ENCODE measurements at places on chromosomes 16 and 17.

DNA sequence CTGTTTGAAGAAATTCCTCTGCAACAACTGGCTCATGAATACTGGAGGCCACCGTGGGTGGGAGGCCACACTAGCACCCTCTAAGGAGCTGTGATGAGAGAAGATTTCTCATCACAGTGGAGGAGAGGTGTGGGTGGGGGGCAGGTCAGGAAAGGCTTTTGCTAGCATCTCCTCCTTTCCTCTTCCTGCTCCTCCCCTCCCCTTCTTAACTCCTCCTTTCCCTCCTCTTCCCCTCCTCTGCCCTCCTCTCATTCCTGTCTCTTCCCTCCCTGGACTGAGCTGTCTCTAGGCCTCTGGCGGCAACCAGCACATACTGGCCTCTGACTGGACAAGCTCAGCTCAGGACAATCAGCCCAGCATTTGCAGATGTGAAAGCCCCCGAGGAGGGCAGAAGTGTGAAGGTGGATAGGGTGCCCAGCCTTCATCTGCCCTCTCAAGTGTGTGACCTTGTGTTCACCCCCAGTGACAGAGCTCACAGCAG, 19.0 kb upstream of the LHX1 start:
- no peak for DNase-seq

DNA sequence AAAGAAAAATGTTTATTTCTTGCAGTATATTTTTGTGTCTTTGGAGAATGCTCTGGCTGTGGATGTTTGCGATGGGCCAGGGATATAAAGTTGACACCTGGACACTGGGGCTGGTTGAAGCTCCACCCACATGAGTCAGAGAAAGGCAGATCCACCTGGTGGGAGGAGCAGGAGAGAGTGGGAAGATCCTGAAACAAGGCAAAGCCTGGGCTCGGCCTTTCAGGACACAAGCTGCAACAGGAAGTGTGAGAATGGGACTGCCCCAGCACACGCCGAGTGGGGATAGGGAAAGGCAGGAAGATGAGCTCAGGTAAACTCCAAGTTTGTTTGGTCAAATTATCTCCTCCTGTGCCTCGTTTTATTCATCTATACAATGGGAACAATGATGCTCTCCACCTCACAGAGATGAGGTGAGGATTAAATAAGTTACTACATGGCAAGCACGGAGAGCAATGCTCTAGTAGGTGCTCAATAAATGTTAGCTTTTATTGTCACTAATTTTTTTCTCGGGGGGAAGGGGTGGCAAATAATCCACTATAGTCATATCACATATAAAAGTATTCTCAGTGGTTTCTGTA, 21.4 kb upstream of the PITPNM3 start:
- no peak for DNase-seq

DNA sequence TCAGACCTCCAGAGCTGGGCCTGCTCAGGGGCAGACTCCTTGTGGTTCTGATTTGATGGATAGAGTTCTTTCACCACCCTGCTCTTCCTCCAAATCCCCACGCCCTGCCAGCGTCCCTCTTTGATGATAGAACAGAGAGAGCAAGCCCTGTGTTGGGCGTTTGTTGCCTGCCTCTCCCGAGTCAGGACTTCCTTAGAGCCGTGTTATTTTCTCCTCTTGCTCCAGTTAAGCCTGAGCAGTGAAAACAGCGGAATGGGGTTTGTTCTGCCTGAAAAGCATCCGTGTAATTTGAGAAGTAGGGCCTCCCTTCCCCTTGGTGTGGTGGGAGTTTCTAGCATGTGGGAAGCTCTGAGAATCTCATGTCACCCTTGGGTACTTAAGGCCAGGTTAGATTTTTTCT, 22.1 kb downstream of the TMEM94 start:
- no peak for DNase-seq

- DNase-seq: no peak
These were observed 343.8 kb downstream of the TOX3 start for GRCh38 chr16:52203096-52203495.

DNA sequence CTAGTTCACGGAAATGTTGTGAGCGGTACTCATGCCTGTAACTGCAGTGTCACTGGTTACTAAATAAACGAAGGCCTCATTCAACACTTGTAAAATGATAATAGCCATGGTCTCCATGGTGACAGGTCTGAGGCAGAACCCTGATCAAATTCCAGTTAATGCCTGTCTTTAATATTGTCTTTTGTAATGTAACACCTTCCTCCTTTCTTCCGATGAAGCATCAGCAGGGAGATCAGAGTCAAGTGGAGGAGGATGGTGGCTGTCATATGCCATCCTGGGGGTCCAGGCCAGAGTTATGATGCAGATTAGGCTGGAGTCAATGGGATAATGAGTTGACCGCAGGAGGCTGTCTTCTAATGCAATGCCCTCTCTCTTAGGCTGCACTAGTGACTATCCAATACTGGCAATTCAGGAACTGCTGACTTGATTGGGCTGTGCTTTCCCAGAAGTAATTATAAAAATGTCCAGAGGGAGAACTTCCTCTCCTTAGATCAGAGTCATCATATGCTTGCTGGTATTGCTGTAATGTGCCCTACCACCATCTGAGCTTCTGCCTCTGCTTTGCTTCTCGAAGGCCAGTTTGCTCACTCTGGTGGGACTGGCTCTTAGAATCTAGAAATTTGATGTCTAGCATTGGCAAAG, 419.1 kb downstream of the CA10 start:
- DNase-seq: no peak

- no peak for DNase-seq
These were observed 15.0 kb upstream of the HEATR6 start for GRCh38 chr17:60093694-60094093.

GRCh38 chr17:8518850-8519249, 83.2 kb downstream of the NDEL1 start:
- no peak for DNase-seq

DNA sequence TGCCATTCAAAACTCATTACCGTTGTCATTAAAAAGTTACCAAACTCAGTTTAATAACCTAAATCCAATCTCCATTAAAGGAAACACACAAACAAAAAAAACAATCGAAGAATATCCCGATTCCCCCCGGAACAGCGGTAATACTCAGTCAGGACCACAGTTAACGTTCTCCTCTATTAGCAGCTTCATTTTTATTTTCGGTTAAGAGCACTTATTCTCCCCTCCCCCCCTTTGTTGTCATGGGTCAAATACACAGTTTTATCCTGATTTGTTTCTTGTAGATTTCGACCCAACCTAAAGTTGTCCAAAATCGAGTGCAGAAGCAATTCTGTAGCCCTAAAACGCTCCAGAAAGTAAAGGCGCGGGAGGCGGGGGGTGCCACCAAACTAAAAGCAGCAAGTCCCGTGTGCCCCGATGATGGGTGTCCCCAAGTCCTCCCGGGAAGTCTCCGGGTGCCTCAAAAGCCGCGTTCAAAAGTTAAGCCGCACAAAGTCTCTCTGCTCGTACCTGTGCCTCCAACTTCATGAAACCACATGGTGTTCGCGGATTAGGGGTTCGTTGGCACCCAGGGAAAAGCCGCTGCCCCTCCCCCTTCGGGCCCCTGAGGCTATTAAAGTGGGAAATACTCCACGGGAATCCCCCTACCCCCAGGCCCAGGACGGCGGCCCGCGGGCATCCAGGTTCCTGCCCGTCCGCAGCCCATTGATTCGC, 996 bp downstream of the SUMO2 start:
- DNase-seq: no peak

- DNase-seq: no peak
These were observed 1.7 kb downstream of the PSMD11 start for GRCh38 chr17:32445971-32446370.

- DNase-seq: no peak
These were observed 240.3 kb downstream of the ZNF423 start for GRCh38 chr16:49615576-49615975.

DNA sequence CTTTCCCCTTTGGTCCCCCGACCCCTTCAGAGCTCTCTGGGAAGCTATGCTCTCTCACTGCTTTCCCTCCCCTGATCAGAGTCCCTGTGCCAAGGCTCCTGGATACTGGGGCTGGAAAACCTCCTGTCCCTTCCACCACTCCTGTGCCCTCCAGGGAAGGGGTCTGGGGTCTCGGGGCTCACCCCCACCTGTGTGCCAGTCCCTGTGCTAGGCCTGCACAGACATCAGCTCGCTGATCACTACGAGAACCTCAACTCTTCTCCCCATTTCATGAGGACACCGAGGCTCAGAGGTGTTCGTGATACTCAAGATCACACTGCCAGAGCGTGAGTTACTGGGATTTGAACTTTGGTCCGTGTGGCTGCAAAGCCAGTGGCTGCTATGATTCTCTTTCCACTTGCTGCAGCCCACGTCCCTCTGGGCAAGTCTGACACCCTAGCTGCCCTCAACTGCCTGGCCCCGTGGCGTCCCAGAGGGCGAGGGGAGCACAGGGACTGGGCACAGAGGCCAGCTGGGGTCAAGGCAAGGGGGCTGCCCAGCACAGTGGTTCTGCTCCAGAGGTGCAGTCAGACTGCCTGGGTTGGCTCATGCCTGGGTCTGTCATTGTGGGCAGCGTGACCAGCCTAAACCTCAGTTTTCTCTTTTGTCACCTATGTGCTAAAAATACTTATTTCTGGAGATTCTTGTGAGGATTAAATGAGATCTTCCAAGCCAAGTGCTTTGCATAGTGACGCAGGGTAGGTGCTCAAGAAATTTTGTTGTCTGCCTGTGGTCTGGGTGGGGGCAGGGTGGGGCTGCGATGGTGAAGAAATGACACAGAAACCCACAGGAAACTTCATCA, 43.8 kb upstream of the TOB1 start:
- DNase-seq: peak; percentile 64

DNA sequence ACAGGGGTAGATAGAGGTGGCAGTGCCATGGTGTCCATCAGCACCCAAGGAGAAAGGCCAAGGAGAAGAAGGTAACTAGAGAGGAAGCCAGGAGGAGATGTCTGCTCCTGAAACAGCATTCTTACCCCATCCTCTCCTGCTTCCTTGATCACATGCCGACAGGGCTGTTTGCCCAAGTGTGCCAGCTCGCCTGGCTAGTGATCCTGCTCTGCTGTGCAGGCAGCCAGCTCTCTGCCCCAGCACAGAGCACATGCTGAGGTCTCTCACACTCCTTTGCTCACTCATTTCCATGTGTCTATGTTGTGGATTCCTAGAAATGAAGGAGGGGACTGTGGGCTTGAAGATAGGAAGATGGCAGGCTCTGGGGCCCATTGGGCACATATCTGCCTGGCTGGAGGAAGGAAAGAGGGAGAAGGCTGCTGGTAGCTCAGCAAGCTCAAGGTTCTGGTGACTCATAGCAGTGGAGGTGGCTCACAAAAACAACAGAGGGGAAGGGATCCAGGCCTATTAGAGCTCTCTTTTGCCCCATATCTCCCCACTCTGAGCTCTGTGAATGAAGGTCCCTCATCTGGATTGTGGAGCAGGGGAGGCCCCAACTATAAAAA, 54.3 kb downstream of the NEUROD2 start:
- no peak for DNase-seq

DNA sequence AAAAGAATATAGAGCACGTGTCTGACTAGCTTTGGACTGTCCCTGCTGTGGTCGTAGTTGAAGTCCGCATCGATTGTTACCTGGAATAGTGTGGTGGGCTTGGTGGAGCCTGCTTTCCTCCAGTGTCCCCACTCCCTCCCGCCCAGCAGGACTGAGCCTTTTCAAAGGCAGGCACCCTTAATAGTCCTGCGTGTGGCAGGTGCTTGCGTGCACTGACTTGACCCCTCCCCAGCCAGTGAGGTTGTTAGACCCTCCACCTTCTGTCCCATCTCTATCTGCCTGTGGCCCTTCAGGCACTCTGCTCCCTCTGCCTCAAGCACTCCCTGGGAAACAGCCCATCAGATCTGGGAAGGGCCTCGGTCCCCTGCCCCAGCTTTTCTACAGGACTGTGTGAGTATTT, 36.6 kb downstream of the TMEM11 start:
- no peak for DNase-seq

DNA sequence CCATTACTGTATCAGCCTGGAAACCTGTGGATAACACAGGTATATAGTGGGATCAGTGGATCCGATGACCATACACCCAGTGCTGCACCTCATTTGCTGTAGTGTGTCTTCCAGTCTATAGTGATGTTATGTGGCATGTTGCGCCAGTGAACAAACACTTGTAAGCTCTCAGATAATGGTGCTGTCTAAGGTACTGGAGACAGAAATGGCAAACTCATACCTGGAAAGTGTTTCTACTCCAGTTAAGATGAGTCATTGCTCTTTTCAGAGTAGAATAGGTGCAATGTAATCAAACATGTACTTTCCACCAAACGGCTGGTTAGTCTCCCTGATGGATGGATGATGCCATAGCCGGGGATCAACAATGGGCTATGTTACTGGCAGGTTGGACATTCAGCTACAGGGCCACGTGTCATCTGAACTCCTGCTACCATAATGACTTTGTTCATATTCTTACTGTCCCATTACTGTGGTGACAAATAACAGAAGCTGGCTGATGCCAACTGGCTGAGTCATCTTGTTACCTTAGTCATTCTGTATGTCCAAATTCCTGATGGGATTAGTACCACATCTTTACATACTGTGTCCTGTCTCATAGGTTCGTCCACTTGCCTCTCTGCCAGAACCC, 6.3 kb downstream of the CCL11 start:
- DNase-seq: no peak

- no peak for DNase-seq
These were observed at the start of gene KRT32 for GRCh38 chr17:41466988-41467387. KRT32 (minus strand) TSS chr17:41467386; CDS start chr17:41467325, 61 bp downstream.

All from stimulated activated CD8-positive, alpha-beta memory T cell treated with anti-CD3 and anti-CD28 coated beads, Interleukin-15, amount 100 ng/mL, for 48 hours (primary cell).